CD8-positive, alpha-beta T cell (primary cell): ENCODE measurements at places on chromosomes 6 and 20.

DNA sequence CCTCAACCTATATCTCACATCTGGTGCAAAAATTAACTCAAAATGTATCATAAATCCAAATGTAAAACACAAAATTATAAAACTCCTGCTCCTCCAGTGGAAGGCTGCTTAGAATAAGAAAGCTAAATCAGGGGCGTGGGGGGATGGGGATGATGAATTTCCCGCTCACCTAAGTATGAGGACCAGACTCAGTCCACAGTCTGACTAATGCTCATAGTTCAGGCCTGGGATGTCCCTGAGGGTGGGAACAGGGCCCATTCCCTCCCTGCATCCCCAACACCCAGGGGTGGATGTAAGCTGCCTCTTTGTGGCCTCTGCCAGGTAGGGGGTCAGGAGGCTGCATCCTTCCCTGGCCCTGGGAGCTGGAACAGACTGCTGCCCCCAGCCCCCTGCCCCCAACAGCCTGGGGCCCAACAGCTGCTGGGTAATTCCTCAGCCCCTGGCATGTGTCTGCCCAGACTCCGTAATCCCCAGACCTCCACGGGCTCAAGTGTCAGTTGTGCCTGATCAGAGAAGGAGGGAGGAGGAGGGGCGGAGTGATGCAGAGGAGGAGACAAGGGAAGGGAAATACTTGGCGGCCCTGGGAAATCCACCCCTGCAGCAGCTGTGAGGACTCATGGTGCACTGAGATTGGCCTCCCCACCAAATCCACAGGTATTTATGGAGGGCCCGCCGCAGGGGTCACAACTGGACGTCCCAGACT, 224.5 kb downstream of the PREX1 start:
- DNase-seq = no peak

DNA sequence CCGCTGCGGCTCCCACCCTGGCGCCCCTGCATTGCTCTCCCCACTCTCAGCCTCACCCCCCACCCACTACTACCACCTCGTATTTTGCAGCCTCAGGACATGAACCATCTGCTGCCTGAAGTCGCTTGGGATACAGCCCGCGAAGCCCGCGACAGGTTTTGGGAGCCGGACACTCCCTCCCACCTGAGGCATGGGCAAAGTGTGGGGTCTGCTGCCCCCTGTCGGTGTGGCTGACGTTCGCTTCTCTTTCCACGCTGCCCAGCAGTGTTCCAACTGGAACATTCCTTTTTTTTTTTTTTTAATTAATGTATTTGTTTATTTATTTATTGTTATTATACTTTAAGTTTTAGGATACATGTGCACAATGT, 15.3 kb upstream of the LPA start:
- no peak for DNase-seq

DNA sequence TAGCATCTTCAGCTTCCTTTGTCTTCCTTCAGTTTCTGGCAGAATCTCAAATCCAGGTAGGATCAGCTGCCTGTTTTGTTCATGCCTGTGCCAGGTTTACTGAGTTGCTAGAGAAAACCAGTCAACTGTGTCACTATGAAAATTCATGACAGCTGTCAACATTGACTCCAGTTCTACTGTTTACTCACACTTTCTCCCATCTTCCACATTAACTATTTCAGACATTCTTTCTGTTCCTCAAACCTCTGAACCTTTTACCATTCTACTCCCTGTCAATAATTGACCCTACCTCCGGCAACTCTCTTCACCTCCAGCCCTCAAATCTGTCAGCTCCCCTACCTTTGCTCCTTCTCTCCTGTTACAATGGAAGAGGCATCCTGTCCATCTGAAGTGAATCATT, 8.5 kb downstream of the ENPP4 start:
- no peak for DNase-seq

DNA sequence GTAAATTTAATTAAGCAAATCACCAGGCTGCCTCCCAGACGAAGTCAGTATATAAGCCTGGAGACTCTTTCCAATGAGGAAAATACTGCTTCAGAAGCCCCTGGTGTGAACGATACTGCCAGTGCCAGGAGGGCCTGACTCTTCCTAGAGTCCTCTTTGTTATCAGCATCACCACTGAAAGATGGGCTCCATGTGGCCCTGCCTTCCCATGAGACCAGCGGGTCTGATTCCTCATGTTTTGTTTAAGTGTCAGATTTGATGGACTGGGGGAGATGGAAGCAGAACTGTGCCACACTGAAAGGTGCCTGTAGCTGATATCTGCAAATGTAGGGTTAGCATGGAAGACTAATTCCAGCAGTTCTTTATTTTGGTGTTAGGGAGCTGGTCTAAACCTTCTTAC, 7.9 kb downstream of the NQO2 start:
- DNase-seq = no peak

DNA sequence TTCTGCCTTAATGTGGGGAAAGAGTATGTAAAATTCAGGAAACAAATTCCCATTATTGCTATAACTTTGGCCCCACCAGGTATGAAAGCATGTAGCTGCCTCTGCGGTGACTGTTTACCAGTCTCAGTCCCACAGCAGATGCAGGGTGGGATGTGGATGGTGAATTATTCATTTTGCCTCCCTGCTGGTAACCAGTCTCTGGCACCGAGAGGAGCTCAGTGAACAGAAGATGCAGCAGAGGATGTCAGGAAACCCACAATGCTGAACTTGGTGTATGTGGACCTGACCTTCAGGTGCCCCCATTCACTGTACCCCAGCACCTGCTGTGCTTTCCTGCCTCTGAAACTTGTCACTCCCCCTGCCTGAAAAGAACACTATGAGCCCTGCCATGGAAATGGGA, 8.8 kb upstream of the METTL24 start:
- no peak for DNase-seq

GRCh38 chr6:109449795-109450673, 5.5 kb downstream of the MICAL1 start:
- peak; percentile 60 for DNase-seq

GRCh38 chr6:132198040-132198439, 203.2 kb downstream of the MOXD1 start:
- DNase-seq = no peak

GRCh38 chr6:168091381-168092264, 12.6 kb upstream of the FRMD1 start:
- no peak for DNase-seq

- no peak for DNase-seq
Observed at GRCh38 chr6:2404211-2404929, 159.0 kb upstream of the GMDS start.

DNA sequence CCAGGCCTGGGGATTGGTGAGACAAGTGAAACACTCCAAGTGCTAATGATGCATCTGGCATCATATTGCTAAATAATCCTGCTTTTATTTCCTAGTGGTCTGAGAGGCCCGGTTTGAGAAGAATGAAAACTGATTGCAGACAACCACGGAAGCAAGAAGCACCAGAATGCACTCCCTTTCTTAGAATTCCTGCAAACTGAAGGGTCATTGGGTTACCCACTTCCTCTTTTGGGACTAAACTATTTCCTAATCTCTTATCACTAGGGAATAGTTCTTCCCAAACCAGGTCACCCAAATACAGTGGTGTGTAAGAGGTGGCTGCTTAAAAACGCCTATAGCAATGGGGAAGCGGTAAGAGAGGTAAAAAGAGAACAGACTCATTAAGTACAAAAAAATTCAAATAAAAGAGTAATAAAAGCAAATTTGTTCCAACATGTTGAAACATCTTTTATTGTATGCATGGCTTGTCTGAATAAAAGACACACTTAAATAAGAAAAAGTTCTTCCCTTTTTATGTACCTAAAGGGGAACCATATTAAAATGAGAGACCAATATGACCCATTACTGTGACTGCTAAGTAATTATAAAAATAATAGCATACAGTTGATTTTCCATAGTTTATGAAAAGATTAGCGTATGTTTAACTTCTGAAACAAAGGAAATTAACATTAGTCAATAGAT, 125.8 kb downstream of the MYB start:
- no peak for DNase-seq

GRCh38 chr6:14670806-14671205, 553.2 kb downstream of the CD83 start:
- DNase-seq = no peak

GRCh38 chr6:152160346-152160745, 352.9 kb downstream of the ESR1 start:
- DNase-seq = no peak

GRCh38 chr6:20907486-20908071, 373.3 kb downstream of the CDKAL1 start:
- no peak for DNase-seq

- no peak for DNase-seq
Observed at GRCh38 chr20:34755367-34755766, 51.2 kb downstream of the TP53INP2 start.

DNA sequence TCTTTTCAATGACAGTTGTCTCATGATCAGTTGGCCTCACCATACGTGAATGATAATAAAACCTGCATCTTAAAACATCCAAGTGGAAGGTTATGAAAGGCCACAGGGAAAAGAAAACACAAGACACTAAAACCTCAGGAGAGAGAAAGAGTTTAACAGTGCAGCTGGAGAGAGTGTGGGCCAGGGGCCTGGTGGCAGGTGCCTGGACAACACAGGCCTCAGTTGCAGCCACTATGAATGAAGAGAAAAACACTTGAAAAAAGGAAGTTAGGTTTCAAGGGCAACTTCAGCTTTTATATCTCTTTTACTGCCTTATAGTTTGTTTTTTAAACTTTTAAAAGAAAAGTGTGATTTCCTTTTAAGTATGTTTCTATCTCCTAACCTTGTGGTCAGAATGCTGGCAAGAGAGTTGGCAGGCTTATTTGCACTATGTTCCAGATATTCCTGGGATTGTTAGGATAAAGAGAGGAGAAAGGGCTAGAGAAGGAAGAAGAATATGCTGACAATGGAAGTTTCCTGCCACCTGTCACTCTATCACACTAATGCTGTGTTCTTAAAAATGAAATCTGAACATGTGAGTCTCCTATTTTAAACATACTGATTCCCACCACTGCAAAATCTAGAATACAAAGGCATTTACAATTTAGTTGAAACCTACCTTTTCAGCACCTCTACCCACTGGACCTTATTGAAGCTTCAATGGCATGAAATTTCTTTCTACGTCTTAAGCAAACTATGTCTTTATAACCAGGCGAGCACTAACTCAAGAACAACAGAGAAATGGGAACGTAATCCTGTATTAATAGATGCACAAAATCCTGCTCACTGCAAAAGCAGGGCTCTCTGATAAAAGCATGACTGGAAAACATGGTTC, 222.4 kb downstream of the CD83 start:
- no peak for DNase-seq

DNA sequence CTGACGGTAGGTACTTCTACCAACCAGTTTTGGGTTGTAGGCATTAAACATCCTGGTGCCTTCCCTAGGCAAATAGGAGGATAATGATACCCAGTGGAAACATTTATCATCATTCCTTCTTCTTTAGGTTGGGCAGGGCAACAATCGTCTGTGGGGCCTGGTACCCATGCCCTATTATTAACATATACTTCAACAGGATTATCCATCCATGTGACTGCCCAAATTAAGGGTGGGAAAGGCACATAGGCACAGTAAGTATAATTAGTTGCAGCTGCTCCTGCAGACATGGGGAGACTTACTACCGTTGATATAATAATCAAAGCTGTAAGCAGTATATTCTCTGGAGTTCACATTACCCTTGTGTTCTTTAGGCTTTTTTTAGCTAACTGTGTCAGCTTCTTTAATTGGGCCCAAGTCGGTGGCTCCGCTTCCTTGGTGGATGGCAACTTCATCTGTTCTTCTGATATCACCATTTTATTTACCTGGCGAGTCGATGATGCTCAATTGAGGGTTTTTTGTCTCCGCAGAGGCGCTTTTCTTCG, 16.8 kb downstream of the RPL7L1 start:
- DNase-seq = no peak

- DNase-seq = no peak
Observed at GRCh38 chr6:82955841-82956240, 109.8 kb downstream of the UBE3D start.

- no peak for DNase-seq
Observed at GRCh38 chr6:24666097-24666640, 530 bp downstream of the TDP2 start.

- DNase-seq = no peak
Observed at GRCh38 chr6:161369339-161369738, 95.5 kb upstream of the AGPAT4 start.

GRCh38 chr6:142935553-142936517, 9.1 kb downstream of the HIVEP2 start:
- DNase-seq = peak; percentile 45

DNA sequence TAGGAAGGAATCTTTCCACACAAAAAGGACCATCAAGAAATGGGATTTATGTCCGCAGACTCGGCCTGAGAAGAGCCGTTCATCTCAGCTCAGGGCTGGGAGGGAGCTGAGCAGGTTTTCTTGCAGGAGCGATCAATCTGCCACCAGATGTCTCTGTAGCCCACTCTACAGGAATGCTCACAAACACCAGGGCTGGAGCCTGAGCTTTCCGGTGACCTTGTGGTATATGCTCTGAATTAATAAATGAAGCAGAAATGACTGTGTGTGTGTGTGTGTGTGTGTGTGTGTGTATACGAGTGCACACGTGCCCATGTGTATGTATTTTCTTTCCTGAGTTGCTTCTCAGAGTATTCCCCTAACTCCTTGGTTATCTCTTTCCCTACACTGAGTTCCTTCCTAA, 12.0 kb downstream of the CD83 start:
- peak; percentile 53 for DNase-seq

DNA sequence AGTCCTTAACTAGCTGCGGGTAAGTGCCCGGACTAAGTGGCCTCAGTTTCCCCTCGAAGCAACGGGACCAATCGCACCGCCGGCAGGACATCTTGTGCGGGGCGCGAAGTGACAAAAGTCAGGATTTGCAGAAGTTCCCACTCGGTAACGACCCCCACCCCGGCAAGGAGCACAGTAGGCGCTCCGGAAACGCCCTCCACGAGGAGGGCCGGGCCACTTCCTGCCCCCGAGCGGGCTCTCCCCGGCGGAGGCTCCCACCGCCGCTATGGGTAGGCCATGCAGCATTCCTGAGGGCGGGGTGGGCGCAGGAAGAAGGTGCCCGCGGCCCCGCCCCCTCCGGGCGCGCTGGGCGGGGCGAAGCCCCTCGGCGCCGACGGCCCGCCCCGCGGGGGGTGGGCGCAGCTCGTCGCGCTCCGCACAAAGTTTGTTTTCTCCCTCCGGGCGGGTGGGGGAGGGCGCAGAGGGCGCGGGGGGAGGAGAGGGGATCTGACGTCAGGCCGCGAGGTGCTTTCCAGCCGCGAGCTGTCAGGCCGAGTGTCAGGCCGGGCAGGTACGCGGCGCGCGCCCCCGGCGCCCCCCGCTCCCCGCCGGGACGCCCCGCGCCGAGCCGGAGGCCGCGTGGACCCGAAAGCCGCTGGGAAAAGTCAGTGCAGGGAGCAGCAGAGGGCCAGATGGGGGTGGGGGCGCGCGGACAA, at the start of gene TGIF2:
TSS of gene TGIF2 (plus strand) at position 495 of the 695 bp plus-strand sequence. CDS start 5,178 bp downstream, outside the sequence.
- DNase-seq = peak; percentile 96
